Stimulated activated CD4-positive, alpha-beta T cell treated with anti-CD3 and anti-CD28 coated beads, Interleukin-1b, Interleukin-23, amount 100 ng/mL, for 1 hour (primary cell): ENCODE measurements at places on chromosomes 7 and 10.

DNA sequence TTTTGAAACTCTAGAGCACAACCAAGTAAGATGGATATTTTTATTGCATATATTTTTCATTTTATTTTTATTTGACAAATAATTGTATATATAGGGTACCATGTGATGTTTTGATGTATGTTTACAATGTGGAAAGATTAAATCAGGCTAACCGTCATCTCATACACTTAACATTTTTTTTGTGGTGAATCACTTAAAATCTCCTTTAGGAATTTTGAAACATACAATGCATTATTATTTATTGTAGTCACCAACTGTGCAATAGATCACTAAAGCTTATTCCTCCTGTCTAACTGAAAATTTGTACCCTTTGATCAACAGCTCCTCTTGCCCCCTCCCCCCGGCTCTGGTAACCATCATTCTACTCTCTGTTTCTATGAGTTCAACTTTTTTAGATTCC, 77.2 kb downstream of the DNAH11 start:
- DNase-seq = no peak

- DNase-seq = no peak
Measured at GRCh38 chr7:39659356-39660013, 36.1 kb downstream of the RALA start.

GRCh38 chr7:105786520-105787470, 89.6 kb downstream of the ATXN7L1 start:
- no peak for DNase-seq

- DNase-seq = no peak
Measured at GRCh38 chr7:123216825-123217224, 17.1 kb upstream of the SLC13A1 start.

DNA sequence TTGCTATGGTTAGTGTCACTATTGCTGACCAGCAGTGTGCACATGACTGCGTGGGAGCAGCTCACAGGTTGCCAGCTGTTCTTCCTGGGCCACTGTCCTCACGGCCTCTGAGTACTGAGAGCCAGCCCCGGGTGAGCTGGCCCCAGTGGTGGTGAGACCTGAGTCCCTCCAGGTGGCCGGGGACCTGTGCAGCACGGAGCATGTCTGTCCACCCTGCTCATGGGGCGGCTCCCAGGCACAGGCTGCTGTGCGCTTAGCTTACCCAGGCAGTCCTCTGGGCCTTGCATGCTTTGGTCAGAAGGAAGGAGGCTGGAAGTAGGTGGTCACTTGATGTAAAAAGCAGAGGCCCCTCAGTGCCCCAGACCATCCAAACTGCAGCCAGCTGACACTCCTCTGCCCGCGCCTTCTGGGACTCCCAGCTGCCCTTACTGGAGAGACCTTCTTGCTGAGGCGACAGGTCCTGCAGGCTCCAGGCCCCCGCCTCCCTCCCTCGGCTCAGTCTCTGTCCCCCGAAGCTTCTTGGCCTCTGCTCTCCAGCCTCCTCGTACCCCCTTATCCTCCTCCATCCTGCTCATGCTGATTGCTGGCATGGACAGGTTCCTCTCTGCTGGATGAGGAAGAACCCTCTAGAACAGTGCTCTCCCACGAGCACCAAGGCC, 30.9 kb upstream of the DPYSL4 start:
- no peak for DNase-seq

DNA sequence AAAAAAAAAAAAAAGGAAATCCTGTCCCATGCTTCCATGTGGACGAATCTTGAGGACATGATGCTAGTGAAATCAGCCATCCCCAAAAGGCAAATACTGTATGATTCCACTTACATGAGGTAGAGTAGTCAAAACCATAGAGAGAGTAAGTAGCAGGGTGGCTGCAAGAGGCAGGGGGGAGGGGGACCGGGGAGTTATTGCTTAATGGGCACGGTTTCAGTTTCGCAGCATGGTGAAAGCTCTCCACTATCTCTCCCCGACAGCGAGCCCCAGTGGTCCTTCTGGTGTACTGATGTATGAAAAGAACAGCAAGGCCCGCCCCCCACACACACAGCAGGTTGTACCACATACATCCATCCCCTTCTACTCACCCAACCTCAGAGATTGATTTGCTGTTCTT, 32.8 kb downstream of the NOD1 start:
- peak; percentile 23 for DNase-seq
